ENCODE measurements at places on chromosomes 2 and 18.
A peak's percentile ranks its signal among the peaks of the same experiment; 100 is the strongest.

DNA sequence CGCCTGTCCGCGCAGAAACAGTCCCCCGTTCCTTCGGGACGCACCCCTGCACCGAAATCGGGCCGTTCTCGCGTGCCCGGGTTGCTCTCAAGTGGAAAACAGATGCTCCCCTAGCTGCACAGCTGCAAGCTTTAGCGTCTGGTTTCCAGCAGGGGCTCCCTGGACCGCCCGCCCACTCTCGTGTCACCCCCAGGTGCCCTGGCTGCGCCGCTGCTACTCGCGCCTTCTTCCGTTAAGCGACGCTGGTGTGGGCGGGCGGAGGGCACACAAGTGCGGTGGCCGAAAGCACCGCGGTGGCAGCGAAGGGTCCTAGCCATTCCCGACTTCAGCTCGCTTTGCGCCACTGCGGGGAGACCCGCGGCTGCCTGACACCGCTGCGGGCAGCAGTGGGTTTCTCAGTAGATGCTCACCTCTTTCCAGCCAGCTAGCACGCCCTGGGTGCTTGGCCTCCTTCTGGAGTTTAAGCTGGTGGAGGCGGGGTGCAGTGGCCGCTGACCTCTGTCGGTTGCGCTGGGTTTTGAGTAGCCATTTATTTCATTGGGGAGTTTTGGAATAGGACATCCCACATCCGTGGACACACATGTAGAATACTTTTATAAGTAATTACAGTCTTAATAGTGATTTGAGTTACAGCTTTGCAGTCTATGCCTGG, 806 bp downstream of the ZNF407 start:
- peak; percentile 75 for DNase-seq

DNA sequence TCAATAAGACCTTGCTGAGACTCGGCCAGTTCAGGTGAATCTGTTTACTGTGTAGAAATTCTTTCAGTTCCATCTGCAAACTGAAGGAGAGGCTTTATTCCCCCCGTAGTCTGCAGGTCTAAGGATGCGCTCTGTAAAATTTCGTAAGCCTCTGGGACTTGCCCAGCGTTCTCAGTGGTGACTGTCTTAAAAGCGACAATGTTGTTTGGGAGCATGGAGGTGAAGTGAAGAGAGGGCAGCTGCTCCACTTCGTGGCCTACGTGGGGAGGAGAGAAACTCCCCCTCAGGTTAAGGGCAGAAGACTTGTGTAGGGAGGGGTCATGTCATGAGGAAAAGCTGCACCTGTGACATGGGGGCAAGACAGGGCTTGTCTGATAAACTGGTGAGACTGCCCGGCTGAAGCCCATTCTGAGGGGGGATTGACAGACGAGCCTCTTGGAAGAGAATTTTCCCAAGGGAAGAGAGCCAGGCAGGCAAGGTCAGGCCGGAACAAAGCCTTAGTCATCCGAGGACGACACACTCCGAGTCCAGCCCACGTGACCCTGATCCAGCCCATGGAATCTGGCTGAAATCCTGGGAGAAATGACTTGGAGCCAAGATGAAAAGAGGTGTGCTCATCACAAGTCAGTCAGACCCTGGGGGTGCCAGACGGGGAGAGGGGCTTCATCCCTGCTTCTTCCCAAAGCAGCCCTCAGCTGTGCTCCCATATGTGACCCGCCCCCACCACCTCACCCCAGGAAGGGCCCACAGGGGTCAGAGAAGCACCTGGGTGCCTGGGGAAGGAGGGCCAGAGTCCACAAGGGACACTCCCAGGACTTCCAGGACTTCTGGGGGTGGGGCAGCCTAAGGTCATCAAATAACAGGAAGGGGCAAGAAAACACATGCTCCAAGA, 88.5 kb upstream of the SH3BP4 start:
- DNase-seq: peak; percentile 37

- DNase-seq: peak; percentile 71
Observed at GRCh38 chr2:25494616-25495015, 152.9 kb upstream of the DNMT3A start.

DNA sequence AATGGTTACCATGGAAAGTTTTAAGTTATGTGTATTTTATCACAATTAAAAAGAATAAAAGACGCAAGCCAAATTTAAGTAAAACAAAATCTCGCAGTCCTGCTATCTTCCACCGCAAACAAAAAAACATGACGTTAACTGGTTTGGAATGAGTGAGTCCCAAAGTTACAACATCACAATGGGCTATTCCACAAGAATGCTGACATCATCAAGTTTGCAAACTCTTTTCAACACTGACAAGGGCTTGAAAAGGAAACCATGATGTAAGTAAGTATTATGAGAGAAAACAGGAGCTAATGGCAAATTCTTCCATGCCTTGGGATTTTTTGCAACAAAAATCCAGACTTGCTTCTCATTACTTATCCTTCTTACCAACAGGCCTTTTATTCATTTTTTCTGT, 31.1 kb downstream of the SIGLEC15 start:
- DNase-seq: peak; percentile 52

DNA sequence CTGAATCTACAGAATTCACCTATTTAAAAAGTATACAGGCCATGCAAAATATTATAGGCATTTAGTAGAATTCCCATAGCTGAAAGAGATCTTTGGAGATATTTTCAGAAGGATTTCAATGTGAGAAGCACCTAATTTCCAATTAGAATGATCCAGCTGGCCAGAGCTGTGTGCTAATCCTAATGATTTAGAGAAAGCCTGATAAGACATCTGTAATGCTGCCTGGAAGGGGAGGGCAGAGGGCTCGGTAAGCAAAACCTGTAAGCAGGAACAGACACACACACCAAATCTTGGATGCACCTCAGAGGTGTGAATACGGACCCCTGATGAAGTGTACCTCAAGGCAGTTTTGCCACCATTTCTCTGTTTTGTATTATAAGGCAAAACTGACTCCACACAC, 14.0 kb downstream of the SERTAD2 start:
- DNase-seq: no peak

DNA sequence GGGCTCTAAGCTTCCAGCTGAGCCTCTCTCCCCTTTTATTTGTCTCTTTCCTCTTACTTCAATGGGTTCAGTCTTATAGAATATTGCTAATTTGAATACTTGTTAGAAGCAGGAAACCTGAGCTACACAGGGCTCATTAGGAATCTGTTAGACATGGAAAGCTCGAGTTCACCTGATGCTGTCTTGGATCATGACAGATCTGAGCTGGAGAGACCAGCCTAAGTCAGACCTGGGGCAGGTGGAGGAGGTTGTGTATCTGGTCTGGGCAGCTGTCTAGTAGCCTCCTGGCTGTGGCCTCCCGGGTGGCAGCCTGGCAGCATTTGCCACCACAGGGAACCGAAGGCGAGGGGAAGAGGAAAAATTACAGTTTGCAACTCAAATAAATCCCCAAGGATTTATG, 185.9 kb downstream of the ICOS start:
- DNase-seq: no peak

GRCh38 chr2:40606862-40607261, 155.0 kb upstream of the SLC8A1 start:
- DNase-seq: no peak

DNA sequence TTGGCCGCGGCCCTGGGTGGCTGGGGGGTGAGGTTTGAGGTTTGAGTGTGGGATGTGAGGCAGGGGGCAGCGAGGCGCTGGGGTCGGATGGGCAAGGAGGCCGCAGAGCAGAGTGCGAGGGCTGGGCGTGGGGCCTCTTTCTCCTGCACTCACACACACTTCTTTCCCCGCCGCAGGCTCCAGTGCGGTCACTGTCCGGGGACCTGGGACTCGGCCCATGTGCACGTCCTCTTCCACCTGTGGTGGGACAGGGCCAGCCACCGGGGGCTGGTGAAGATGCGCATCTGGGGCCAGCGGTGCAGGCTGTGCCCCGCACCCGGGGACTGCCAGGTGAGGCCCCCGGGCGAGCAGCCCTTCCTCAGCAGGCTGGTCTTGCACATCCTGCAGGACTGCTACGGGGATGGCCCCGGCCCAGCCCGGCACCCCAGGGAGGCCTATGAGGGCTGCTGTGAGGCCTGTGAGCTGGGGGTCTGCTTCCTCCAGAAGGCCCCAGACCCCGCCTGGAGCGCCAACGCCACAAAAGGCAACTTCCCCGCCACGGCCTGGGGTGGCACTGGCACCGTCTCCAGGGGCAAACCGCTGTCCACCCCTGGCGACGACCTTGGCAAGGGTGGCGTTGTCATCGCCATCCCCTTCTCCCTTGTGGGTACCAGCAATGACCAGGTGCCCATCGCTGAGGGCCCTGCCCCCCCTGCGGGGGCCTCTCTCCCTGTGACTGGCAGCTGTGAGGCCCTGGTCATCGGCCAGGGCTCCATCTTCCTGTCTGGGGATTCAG, 2.2 kb downstream of the RTP5 start:
- no peak for DNase-seq

GRCh38 chr18:66558773-66559172, 45.1 kb downstream of the CDH19 start:
- DNase-seq: no peak

GRCh38 chr18:61400716-61401115, 67.5 kb downstream of the CDH20 start:
- peak; percentile 66 for DNase-seq

GRCh38 chr2:28713577-28714298, 37.9 kb upstream of the PPP1CB start:
- no peak for DNase-seq

- DNase-seq: no peak
Observed at GRCh38 chr18:46289931-46290330, 185.7 kb downstream of the HAUS1 start.

DNA sequence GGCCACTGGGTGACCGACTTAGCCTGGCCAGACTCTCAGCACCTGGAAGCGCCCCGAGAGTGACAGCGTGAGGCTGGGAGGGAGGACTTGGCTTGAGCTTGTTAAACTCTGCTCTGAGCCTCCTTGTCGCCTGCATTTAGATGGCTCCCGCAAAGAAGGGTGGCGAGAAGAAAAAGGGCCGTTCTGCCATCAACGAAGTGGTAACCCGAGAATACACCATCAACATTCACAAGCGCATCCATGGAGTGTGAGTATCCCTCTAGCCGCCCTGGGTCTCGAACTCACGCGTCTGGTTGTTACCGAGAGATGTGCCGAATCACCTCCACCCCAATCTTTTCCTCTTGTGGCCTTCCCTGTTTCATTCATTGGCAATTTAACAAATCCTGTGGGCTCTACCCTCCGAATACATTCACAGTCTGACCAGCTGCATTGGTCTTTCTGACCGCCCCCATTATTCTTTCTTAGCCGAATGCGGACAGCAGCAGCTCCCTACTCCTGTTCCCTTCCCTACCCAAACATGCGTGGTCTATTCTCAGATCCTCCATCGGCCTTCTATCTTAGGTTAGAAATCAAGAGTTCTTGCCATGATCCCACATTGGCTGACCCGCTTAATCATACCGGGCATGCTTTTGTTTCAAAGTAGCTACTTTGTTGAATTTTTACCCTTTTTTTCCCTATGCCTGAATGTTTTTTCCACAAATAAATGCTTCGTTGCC, 631 bp downstream of the RPL31 start:
- DNase-seq: peak; percentile 61

GRCh38 chr2:17051538-17051937, 385.9 kb upstream of the CYRIA start:
- no peak for DNase-seq

DNA sequence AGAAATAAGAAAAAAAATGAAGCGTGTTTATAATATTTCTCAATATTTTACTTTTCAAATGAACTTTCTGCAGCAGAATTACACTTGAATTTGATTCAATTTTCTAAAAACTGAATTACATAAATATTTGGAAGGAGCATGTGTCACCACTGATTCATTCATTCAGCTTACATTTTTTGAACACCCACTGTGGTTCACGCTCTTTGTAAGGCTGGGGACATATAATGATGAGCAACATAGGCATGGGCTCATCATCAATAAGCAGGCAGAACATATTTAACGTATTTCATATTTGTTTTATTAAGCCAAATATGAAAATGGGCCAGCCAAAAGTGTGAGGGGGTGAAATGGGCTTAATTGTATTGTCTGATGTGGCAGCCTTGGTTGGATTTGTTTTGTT, 209.1 kb downstream of the CTNNA2 start:
- DNase-seq: peak; percentile 15
